ENCODE measurements at places on chromosomes 7 and 10. TPM values are rescaled to one million over a fixed set of nuclear protein-coding genes. Genes with fewer than 3 reads are reported as not detected.

The ANKRD61 gene
- total RNA-seq = not detected

DNA sequence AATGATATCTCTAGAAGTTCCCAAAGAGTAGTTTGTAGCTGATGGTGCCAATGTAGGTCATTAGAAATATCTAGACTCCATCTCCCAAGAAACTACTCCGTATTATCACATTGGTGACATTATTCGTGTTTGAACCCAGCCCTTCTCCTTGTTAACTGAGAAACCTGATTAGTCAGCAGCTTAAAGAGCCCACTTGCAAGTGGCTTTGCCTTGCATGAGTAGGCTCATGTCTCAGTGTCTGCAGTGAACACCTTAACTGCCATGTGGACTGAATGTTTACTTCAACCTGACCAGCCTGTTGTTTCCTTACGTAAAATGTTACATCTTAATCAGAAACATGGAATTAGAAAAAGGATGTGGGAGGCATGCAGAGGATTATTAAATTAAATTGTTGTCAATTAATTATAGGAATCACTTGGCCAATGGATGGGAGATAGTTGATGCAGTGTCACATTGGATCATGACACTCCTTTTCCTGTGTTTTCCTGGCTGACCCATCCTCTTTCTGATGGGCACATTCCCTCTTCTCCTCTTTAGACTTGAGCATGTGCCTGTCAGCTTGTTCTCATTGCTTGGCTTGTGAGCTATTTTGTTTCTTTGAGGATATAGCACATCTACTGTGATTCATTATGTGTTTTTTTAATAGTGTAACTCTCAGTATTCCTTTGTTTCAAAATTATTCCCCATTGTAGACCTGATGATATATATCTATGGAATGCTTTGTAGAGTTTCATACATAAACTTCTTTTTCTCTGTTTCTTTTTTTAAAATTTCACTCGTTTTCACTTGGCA lies 18.0 kb downstream of the STARD3NL start:
- DNase-seq = no peak

The CRHR2 gene
- total RNA-seq = not detected

DNA sequence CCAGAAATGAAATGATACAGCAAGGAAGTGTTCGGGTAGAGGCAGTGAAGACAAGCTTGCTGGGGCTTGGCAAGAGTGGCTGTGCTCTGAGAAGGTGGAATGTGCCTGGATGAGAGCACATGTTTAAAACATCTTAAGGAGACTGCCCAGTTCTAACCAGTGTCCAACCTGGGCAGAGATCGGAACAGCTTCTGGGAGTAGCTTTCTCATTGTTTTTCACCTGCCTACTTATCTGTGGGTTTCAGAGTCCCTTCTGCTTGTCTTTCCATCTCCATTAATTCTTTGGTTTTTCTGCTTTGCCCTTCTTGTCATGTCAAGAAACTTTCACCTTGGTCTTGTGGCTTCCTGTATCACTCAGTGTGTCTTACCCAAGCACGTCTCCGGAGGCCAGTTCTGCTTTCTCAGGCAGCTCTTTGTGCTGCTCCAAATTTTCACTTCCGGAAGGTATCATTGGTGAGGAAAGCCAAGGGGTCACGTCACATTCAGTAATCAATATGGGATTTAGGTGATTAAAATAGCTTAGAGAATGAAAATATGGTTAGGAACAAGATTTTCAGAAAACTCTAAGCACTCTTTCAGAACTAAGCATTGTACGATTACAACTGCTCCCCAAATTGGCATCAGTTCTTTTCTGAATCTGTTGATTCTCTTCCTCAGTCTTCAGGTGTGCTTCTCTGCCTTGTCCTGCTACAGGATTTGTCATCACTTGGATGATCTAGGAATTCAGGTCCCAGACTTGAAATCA lies 5.5 kb upstream of the LAMB4 start:
- peak; percentile 70 for DNase-seq

GRCh38 chr10:86103391-86104101 lies 263.0 kb downstream of the GRID1 start:
- DNase-seq = no peak

GRCh38 chr7:153017223-153017622 lies 257.7 kb downstream of the ACTR3B start:
- DNase-seq = no peak

DNA sequence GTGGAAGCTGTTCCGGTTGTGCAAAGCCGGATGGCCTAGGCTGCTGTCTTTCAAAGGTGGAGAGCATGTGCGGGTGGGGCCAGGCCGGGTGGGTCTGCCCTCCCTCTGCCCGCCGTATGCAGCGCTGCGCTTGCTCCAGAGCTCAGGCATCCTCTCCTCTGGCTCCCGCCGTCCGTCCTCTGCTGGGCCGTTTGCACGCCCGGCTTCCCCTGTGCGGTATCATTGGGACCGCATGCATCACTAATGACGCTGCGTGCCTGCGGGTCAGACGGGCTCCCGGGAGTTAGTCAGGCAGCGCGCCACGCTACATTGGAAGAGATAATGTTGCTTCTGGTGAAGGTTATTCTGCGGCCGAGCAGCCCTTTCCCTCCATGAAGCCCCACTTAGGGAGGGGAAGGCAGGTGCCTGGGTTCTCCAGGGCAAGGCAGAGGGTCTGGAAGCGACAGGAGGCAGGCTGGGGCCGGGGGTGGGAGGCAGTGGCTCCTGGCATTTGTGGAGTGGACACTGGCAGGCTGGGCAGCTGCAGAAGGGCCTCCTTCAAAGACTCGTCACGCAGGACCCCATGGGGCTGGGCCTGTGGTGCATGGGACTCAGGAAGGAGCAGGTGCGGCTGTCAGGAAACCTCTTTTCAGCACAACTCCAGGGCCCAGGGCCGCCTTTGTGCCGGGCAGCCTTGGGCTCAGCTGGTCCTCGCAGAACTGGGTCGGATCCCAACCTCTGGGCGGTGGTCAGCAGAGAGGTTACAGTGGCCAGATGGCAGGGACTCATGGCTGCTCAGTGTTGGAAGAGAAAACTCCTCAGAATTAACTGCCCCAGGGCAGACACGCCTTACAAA lies 318.5 kb downstream of the WDR37 start:
- no peak for DNase-seq

The ZNF488 gene
- not detected for total RNA-seq

The ACSM6 gene
- not detected for total RNA-seq

DNA sequence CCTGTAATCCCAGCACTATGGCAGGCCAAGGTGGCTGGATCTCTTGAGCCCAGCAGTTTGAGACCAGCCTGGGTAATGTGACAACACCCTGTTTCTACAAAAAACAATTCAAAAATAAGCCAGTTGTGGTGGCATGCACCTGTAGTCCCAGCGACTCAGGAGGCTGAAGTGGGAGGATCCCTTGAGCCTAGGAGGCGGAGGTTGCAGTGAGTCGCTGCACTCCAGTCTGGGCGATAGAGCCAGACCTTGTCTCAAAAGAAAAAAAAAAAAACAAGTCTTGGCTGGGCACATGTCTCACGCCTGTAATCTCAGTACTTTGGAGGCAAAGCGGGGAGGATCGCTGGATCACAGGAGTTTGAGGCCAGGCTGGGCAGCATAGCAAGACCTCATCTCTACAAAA lies 74.6 kb upstream of the PDSS1 start:
- no peak for DNase-seq

DNA sequence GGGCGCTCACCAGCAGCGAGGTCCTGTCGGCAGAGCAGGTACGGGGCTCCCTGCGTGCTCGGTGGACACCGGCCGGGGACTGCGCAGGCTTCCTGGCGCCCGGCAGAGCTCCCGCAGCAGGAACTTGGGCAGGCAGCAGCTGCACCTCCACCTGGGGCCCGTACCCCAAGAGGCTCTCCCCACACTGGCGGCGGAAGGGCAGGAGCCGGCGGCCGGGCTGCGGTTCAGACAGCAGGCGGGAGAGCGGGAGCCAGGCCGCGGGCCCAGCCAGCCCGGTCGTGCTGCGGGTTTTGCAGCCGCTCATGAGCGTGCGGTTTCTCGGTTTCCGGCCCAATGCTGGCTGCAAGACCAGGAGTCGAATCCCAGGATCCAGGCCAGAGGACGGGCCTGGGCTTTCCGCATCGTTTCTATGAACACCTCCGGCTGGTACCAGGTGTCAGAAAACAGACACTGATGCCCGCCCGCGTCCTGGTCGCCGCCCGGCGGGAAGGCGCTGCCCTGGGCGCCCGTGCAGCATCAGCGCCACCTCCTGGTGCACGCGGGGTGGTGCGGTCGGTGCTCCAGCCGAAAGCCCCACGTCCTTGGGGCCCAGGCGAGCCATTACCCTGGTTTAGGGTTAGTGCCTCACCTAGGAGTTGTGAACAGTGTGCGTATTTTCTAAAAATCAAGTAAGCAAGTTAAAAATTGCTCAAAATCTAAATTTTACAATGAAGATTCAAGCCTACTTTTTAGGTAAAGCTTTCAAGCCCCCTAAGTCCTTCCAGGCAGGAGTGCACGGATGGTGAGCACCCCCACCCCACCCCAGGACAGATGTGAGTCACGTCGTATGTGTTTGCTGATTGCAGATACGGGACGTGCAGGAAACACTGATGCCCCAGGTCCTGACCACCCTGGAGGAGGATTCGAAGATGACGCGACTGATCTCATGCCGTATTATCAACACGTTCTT lies 47.4 kb upstream of the PRKAR1B start:
- peak; percentile 58 for DNase-seq

- DNase-seq = no peak
Measured at GRCh38 chr10:12535656-12536055, 186.3 kb downstream of the CAMK1D start.

The SORBS1 gene
- total RNA-seq = 1.5 TPM

GRCh38 chr10:131925716-131926115 lies 24.9 kb downstream of the PPP2R2D start:
- DNase-seq = no peak

The FOXP2 gene
- not detected for total RNA-seq

GRCh38 chr7:74289018-74289658 lies at the start of gene CLIP2:
TSS of gene CLIP2 (plus strand) at chr7:74289407. CDS start at chr7:74317547, 28,140 bp downstream.
- DNase-seq = peak; percentile 85

DNA sequence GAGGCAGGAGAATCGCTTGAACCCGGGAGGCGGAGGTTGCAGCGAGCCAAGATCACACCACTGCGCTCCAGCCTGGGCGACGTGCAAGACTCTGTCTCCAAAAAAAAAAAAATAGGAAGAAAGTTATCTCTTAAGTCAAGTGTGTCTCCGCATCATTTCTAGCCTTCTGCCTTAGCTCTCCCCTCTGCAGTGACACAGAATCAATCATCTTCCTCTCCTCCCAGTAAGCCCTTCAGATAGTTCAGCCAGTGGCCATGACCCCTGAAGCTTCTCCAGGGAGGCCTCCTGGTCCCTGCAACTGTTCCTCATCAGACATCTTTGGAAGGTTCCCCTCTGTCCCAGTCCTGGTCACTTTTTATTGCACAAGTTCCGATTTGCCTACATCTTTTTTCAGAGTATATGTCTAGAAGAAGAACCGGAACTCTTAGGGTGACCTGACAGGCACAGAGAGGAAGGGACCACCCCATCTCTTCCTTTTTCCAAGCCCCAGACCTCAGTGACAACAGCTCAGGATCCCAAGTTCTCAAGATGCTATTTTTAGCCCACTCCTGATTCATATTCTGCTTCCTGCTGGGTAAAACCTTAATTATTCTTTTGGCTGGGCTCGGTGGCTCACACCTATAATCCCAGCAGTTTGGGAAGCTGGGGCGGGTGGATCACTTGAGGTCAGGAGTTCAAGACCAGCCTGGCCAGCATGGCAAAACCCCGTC lies 6.6 kb upstream of the RHBDD2 start:
- DNase-seq = no peak

DNA sequence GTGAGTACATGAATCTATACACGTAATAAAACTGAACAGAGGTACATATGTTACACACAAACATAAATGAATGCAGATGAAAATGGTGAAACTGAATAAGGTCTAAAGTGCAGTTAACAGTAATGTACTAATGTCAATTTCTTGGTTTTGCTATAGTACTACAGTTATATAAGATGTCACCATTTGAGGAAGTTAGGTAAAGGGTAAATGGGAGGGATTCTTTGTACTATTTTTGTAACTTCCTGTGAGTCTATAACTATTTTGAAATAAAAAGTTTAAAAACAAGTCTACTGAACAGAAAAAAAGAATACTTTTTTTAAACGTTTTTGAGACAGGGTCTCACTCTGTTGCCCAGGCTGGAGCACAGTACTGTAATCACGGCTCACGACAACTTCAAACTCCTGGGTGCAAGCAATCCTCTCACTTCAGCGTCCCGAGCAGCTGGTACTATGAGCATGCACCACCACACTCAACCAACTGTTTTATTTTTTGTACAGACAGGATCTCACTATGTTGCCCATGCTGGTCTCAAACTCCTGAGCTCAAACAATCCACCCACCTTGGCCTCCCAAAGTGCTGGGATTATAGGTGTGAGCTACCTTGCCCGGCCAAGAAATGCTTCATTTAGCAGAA lies 71.5 kb downstream of the WAPL start:
- peak; percentile 15 for DNase-seq

DNA sequence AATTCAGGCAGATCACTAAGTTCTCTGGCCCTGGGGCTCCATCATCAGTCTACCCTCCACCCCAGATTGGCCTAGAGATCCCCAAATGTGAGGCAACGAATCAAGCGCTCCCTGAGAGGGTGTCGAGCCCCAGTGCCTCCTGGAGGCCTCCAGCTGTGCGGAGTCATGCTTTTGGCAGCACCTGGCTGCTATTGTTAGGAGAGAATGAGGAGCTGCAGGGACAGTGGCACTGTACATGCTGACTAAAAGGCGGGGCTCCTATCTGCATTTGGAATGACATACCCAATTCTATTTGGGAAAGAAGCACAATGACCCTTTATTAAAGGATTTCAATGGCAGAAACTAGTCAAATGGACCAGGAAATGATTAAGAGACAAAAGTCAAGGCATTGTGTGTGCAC lies 161.8 kb downstream of the DPY19L1 start:
- DNase-seq = no peak

The TAC1 gene
- not detected for total RNA-seq

The WDR86 gene
- total RNA-seq = 1.4 TPM

- peak; percentile 2 for DNase-seq
Measured at GRCh38 chr7:86786376-86786775, 142.7 kb downstream of the GRM3 start.

The UNCX gene
- not detected for total RNA-seq

DNA sequence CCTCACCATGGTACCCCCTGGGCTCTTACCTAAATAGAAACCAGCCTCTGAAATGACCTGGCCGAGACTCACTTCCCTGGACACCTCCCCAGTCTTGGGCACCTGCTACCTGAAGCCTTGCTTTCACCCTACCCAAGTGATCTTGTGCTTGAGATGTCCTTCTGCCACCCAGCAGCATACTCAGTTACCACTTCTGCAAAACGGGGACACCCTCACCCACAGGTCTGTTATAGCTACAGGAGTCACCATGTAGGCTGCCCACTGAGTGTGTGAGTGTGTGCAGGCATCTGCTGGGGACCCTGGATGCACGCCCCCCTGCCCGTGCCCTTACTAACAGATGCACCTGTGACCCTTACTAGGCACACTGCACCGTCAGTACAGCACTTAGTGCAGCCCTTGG lies 94.8 kb upstream of the PPIF start:
- peak; percentile 44 for DNase-seq

All from B cell (primary cell).